ENCODE measurements at places on chromosomes 5 and 9.

DNA sequence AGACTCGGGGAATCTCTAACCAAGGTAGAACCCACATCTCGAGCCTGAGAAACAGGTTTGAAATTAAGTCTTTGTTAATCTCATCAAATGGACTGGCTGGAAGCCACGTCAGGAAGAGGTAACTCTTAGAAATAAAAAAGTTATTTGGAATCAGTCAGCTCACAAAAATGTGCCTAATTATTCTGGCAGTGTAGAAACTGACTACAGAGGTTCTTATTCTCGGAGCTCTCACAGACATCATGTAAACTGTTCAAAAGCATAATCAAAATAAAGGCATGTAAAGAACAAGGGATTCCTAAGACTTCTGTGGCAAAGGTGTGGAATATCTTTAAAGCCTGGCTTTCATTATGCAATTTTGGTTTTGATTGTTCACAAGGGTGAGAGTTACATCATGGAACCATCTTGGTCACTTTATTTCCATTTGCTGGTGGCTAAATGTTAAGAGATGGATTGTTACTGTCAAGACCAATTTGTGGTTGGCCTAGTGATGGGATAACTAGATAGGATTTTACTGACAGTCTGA is 85.1 kb downstream of the OTULIN start:
- DNase-seq: no peak

DNA sequence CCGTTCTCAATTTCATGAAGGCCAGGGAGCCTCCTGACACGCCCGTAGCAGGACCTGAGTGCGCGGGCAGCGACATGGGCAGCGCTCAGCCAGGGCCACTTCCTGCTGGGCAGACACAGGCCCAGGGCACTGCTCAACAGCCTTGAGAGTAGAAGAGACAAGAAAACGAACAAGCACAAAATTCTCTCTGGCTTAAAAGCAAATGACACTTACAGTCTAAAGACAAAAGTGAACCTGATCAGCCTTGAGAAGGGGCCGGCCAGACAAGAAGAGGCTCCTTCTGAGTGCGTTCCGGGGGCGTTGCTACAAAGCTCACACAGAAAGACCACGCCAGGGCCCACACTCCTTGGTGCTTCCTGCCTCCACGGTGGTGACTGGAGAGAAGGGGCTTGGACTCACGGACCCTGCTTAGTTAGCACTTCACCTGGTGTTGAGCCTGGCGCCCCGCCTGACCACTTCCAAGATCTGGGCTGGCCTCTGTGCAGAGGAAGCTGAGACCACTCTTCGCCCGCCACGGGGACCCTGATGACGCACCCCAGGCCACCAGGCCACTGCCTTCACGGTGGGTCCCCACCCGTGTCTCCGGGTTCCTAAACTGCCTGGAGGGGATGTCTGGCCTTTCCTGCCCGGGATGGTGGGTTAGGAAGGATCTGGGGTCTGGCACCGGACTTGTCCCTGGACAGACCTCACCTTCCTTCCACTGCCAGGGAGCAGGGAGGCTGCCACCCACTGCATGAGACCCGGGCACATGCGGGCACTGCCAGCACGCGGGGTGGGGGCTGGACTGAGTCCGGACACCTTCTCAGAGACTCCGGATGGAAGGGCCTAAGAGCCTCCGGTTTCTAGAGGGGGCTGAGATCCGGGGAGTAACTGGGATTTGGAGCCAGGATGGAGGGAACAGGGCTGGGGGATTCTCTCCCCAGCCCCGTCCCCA is 1.3 kb downstream of the SLC12A7 start:
- no peak for DNase-seq

DNA sequence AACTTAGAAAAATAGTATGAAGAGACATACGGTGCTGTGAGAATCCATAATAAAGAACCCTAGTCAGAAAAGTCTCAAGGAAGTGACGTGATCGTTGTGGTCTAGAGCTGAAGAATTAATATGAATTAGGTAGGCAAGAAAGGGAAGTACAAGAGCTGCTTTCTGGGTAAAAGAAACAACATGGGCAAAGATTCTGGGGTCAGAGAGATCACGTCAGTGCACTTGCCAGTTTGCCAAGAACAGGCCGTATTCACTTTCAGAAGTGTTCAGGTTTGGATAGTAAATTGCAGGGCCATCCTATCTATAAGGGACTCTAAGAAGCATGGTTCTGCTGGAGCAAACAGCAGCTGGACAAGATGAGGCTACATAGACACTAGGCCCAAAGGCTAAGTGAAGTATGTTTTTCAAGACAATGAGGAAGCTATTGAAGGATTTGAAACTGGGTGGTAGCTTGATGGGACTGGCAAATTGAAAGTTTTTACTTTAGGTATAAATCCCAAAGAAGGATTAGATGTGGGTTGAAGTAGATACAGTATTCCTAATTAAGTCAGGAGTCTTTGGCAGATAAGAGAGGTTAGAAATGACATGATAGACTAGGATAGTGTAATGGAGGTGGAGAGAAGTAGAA is 4.8 kb upstream of the CHD1 start:
- DNase-seq: no peak

GRCh38 chr5:5009240-5009639 is 130.9 kb upstream of the ADAMTS16 start:
- DNase-seq: no peak

DNA sequence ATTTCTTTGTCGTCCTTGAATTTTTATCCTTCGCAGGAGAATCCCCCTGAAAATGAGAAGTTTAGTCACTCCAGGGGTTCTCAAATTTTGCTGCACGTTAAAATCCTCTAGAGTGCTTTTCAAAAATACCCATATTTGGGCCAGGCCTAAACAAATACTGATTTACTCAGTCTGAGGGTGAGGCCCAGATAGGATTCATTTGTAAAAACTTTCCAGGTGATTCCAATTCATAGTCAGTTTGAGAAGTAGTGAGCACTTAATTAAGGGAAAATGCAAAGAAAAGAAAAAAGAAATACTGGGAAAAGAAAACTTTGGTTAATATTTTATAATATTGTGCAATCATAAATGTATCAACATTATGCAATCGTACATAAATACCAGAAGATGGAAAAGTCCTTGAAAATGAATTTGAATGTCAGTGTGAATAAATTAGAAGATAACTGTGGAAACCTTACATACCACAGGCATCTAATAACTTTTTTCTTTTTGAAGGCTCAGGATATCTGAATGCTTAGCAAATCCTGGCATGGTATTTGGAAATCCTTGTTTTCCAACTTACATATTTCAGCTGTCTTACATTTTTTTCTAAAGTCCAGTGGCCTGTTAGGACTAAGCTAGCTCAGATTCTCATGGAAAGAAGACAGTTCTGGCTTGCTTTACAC is 116.5 kb upstream of the DAPK1 start:
- DNase-seq: no peak

DNA sequence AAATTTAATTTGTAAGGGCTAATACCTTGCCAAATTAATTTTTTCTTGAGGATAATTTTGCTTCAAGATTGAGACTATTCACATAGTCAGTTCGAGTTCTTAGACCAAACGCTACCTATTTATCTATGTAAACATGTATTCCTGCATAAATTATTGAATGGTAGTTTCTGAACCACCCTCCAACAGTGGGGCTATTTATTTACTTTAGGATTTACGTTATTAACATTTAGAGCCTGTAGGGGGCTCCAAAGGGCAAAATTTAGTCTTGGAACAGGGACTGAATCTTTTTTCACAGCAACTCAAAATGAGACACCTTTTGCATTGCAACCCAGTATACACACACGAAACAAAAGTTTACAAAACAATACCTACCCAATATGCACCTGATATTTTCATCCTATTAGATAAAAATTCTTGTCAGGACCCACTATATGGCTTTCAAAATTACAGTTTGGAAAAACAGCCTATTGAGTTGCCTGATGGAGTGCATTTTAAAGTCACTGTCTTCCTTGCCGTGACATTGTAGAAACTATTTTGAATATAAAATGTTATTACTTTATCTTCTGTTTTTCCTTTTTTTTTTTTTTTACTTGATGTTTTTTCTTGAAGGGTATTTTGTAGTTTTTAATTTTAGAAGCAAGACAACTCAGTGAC is 47.1 kb upstream of the POU4F3 start:
- no peak for DNase-seq

GRCh38 chr5:1784197-1785050 is 15.2 kb downstream of the MRPL36 start:
- DNase-seq: no peak

DNA sequence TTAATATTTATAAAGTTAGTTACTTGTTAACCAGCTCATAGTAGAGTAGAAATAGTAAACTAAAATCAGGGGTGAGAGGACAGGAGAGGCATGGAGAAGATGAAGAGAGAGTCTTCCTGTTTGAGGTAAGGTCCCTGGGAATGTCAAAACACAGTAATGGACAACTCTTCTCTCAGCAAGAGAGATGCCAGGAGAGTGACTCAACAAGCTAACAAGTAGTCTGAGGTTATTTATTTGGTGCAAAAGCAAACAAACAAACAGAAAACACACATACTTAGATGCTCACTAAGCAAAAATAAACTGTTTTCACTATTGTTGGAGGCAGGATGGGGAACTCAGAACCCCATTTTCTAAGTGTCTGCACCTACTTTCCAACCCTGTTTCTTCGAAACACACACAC is 333.2 kb upstream of the RFX3 start:
- DNase-seq: no peak

DNA sequence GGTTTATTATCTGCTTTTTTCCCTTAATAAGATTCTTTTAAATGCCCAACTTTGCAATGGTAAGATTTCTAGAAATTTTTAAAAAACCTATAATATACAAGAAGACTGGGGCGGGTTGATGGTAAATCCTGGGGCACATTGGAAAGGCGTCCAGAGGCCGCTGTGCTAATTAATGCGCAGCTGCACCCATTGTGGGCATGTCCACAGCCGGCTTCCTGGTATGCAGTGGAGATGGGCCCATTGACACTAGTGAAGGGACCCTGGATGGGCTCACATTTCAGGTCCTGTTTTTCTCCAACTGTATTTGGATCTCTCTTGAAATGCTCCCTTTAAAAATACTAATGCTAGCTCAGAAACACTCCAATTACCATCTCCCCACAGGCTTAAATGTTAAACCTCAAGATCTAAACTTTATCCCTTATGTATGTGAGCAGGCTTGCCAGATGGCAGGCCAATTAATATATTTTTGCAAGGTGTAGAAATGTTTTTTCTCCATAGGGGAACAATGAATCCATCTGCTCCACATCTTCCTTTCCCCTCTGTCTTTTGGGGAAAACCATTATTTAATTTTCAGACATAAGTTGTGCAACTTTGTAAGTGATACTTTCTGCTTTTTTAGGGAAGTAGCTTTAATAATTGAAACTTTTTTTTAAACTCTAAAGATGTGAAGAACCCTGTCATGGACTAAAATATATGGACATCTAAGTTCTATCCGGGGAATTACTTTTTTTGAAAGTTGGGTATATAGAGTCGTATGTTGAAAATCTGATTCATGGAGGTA is 177.3 kb downstream of the CD180 start:
- DNase-seq: no peak

- no peak for DNase-seq
Observed at GRCh38 chr5:154461531-154461930, 15.7 kb downstream of the SAP30L start.

- DNase-seq: no peak
Observed at GRCh38 chr9:95171001-95171400, 146.5 kb downstream of the FANCC start.

- DNase-seq: no peak
Observed at GRCh38 chr9:79570448-79571308, 1.1 kb upstream of the TLE4 start.

DNA sequence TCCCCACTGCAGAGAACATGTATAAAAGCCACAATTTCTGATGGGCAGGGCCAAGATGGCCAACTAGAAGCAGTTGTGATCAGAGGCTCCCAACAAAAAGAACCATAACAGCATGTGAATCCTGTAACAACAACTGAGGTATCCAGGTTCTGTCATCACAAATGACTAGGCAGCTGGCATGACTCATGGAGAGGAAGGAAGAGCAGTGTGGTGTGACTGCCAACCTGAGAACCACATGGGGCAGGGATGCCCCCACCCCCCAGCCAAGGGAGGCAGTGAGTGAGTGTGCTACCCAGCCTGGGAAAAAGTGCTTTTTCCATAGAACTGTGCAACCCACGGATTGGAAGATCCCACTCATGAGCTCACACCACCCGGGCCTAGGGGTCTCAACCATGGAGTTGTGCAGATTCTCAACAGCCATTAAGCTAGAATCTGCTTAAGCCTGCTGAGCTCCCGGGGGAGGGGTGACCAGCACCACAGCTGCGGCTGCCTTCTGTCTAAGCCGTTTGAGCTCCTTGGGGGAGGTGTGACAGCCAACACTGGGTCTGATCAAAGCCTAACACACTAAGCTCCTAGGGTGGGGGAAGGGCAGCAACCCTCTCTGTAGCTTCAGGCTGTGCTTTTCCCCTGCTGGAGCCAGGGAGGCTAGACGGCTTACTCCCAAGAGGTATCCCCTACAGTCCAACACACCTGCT is 80.1 kb upstream of the DMAC1 start:
- DNase-seq: no peak

- DNase-seq: no peak
Observed at GRCh38 chr9:102106439-102106838, 368.0 kb upstream of the GRIN3A start.

DNA sequence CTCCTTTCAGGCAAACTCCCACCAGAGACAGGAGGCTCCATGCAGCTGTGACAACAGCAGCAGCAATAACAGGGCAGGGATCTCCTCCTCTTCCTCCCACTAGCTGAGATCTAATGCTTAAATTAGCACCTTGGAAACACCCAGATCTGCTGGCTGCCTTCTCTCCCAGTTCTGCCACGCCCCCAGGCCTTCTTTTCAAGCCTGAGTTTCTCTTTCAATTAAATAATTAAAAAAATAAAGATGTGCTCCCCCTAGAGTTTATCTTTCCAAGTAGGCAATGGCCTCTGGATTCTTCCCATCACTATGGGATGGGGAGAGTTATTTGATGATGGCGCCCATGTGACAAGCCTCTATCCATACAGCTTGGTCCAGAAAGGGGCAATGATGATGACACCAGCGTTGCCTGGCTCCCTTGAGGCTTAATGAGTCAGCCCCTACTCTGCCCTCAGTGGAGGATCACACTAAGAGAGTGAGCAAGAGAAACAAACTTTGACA is 3.8 kb downstream of the FAM219A start:
- no peak for DNase-seq

GRCh38 chr9:88954066-88954465 is 37.2 kb upstream of the S1PR3 start:
- DNase-seq: no peak

DNA sequence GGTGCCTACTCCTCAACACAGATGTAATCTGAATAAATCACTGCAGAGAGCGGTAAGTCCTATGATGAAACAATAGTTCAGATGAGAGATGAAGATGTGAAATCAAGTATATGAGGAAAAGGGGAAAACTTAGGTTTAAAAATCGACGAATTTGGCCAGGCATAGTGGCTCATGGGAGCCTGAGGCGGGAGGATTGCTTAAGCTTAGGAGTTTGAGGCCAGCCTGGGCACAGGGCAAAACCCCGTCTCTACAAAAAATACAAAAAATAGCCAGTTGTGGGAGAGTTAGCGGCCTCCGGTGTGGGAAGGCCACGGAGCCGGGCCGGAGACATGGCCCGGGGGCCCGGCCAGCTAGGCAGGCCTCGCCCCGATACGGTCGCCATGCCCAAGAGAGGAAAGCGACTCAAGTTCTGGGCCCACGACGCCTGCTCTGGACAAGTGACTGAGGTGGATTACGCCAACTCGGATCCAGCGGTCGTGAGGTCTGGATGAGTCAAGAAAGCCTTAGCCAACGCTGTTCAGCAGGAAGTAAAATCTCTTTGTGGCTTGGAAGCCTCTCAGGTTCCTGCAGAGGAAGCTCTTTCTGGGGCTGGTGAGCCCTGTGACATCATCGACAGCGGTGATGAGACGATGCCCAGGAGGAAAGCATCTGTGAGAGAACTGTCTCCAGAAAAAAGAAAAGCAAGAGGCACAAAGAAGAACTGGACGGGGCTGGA is 62.8 kb upstream of the SUB1 start:
- no peak for DNase-seq

GRCh38 chr5:168575391-168576372 is 3.5 kb downstream of the PANK3 start:
- DNase-seq: no peak

Measured in stimulated activated CD8-positive, alpha-beta memory T cell treated with anti-CD3 and anti-CD28 coated beads, Interleukin-15, amount 100 ng/mL, for 4 hours (primary cell).